ENCODE measurements at places on chromosomes 5 and 9.

DNA sequence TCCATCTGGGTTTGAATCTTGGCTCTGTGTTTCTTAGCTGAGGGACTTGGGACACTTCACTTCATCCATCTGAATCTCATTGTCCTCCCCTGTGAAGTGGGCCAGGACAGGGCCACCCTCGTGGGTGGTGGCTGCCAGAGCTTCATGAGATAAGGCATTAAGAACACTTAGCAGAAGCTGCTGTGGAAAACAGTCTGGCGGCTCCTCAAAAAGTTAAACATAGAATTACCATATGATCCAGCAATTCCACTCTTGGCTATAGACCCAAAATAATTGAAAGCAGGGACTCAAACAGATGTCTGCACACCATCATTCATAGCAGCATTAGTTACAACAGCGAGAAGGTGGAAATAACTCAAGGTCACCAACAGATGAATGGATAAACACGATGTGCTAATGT lies 42.4 kb upstream of the GGTA1 start:
- no peak for DNase-seq

GRCh38 chr5:135126688-135127438 lies 92.8 kb upstream of the PITX1 start:
- DNase-seq = no peak

DNA sequence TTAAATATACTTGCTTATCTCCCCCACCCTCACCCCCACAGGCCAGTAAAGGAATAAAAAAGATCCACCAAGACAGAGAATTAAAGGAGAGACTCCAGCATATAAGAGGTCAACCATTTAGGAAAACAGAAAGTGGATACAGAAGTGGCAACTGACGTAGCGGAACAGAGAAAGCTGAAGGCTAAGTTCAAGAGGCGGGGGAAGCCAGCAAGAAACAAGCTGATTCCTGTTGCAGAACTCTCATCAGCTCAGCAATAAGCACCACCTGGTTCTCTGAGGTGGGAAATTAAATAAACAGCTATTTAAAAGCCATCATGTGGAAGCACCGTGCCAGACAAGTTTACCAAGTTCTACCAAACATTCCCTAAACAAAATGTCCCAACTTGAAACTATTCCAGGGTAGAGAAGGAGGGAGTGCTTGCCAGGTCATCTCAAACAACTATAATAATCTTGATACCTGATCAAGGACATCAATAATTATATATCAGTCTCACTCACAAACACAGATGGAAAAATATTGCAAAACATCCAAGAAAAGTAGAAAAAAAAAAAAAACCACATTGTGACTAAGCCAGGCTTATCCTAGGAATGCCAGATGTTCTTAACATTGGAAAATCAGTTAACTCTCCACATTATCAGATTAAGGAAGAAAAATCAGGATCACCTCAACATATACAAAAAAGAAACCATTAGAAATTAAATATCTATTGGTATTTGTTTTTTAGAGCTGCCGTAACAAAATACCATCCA lies 7.3 kb upstream of the ARL15 start:
- DNase-seq = no peak

GRCh38 chr5:171428809-171429542 lies 9.5 kb downstream of the FGF18 start:
- DNase-seq = no peak

GRCh38 chr5:1446602-1447343 lies 1.5 kb upstream of the SLC6A3 start:
- no peak for DNase-seq

GRCh38 chr5:148856009-148856367 lies 29.6 kb downstream of the ADRB2 start:
- no peak for DNase-seq

DNA sequence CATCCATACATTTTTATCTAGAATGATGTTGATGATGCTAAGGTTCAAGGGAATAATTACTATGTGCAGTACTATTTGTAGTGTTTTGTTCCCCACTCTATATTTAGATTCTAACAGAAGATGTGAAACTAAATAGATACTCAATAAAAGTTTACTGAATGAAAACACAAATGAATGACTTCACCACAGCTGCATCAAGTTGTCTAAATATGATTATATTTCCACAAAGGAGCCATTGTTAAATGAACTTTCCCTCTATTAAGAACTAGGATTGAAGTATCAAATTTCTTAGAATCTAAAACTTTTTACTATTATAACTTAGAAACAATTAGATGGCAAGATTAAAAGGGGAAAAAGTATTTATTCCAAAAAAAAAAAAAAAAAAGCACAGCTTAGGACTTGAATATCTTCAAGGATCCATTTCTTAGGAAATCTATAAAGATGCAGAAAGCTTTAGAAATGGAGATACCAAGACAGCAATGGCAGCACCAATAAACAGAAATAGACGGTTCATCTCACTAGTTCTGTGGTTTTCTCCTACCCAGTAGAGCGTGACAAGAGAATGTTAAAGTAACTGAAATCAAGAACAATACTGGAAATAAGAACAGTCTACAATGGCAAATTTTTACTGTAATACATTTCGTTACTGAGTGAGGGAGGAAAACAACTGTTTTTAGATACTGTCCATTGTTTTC lies 347.6 kb downstream of the EBF1 start:
- DNase-seq = no peak

GRCh38 chr9:109156708-109157107 lies 10.3 kb downstream of the FRRS1L start:
- DNase-seq = no peak
